ENCODE measurements at places on chromosomes 6 and 20.
A peak's percentile ranks its signal among the peaks of the same experiment; 100 is the strongest.

DNA sequence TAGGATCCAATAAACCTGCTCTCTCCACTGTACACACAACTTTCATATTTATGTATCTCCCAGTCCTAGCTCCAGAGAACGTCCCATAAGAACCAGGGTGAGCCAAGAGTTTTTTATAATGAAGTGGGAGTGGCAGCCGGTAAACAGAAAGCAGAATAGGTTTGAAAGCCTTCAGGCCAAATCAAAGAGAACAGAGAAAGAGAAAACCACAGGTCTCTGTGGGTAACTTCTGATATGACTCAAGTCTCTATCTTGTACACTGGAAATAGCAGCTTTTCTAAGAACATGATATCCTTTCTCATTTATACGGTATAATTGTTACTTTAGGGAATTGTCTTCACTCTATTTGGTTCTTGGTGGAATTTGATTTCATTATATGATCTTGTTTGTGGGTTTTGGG, 273.6 kb downstream of the PACRG start:
- DNase-seq = no peak

DNA sequence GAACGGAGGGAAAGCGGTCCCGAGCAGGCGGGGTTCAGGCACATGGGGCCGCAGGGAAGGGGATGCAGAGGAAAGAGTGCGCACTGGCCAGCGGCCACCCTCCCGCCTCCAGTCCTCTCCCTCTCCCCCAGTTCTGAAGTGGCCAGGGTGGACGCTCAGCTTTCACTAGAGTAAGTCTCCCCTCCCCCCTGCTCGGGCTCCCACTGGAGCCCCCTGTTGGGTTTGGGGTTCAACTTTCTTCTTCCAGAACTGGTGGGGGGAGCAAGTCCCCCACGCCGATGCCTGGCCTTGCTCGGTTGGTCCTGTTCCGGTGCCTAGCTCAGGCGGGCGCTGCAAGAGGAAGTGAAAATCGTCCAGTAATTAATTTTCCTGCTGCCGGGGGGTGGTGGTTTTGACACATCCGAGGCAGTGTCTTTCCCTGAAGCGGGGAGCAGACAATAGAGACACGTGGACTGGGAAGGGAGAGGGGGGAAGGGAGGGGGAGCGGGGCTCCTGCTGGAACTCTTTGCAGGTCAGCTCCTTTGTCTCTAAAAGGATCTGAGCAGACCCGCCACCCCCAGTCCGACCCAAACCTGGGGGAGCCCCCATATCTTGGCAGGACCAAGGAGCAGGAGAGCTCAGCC, 824 bp upstream of the SCRT2 start:
- DNase-seq = peak; percentile 50

DNA sequence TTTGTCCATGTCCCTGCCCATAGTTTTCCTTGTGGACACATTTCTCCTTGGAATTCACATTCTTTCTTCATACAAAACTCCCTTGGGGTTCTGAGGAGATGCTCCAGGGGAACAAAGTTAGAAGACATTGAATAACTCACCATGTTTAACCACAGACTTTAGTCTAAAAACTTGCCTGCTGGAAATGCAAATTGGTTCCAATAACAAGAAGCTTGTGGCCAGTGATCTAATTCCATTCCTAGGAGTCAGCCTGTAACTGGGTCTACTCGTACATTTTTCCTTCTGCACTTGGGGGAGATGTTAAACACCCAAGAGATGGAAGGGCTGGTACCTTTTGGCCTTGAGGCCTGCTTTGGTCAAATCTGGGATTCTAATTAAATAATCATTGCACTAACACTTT, 60.2 kb downstream of the SCML4 start:
- no peak for DNase-seq

DNA sequence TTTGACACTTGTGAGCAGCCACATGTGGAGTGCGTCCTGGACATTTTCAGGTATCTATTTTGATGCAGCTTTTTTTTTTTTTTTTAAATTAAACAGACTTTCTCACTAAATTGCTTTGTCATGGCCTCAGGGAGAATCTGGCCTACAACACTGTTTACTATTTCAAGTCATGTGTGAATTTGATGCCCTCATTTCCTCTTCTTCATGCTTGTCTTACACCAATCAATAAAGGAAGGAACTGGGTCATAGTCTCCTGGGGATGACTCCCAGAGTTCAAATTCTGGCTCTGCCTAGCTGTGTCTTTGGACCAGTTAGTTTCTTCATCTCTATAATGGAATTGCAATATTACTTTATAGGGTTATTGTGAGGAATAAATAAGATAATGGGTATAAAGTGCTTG, 554.1 kb downstream of the PRKN start:
- no peak for DNase-seq

DNA sequence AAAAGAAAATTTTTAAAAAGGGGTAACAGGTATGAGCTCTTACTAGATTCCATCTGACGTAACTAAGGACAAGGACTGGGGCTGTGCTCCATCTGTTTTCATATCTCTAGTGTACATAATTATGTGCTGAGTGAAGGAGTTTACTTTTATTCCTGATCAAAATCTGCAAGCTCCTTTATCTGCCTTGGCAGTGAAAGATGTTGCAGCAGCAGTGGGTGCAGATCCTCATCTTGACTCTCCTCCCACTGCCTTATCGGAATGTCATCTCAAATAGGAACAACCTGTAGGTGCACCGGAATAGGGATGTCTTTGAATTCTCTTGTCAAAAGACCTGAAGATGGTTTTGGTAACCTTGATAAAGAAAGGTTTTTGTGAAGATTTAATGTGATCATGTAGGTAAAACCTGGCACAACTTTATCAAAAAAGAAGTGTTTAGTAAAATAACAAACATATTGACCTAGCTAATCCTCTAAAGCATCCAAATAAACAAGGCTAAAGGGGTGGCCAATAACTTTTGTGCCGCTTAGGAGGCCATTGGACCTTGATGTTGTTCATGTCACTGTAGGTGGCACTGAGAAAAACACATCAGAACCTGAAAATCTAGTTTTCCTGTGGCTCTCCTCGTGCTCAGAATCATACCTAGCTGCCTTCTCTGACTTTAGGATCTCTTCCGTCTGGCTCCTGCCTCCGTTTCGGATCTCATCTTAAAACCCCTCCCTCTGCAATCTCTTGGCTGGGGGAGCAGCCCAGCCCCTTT, 19.0 kb upstream of the SLC16A10 start:
- no peak for DNase-seq

DNA sequence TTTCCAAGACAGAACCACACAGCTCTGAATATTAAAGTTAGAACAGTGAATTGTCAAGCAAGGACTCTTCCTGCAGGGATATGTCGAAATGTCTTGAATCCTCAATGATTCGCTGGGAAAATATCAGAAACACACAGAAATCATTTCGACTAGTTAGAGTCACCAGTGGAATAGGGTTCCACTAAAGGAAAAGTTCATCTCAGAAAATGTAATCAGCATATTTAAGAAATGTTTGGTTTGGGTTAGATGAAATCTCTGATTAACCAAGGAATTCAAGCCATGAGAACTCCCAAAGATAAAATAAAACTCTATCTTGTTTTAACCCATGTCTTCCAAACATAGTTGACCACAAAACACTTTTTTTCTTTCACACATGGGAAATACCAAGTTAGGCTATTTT, 621.0 kb upstream of the NRSN1 start:
- DNase-seq = no peak

DNA sequence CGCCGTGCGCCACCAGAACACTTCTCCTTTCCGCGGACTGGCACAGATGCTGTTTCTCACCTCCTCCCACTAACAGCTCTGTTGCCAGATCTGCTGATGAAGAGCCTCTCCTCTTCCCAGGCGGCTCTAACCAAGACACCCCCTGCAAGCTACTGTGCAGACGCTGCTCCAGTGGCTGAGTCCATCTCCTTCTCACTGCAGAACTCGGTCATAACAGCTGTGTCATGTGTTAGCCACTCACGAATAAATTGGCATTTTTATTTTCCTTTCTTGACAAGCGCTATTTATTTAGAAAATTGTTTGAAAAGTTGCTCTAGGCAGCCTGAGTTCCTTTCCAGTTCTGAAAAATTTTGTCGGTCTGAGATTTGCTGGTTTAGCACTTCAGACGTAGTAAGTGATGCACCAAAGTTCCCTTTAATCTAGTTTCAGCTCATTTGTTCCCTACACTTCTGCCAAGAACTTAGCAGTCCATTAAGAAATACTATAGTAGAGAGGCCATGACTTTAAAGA, 12.8 kb upstream of the PLEKHG1 start:
- DNase-seq = no peak

DNA sequence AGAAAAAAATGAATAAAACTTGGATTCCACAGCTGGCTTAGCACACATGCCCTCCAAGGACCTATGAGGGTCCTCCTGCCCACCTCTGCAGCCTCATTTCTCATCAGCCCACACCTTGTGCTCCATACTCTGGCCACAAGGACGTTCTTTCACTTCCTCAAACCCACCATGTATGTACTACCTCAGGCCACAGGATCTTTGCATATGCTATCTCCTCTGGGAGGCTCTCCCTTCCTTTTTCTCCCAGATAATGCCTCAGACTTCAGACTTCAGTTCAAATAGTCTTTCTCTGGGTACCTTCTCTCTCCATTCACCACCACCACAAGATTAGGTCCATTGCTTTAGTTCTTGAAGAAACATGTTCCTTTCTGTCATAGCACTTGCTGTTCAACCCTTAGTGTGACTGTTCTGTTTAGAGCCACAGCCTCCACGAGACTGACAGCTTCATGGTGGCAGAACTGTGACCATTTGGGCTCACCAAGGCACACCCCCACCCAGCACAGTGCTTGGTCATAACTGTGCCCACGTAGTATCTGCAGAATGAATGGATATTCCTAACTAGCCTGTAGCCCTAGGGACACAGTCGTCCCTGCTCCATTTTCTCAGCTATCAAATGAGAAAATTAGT, 146.7 kb upstream of the LRFN2 start:
- DNase-seq = no peak

DNA sequence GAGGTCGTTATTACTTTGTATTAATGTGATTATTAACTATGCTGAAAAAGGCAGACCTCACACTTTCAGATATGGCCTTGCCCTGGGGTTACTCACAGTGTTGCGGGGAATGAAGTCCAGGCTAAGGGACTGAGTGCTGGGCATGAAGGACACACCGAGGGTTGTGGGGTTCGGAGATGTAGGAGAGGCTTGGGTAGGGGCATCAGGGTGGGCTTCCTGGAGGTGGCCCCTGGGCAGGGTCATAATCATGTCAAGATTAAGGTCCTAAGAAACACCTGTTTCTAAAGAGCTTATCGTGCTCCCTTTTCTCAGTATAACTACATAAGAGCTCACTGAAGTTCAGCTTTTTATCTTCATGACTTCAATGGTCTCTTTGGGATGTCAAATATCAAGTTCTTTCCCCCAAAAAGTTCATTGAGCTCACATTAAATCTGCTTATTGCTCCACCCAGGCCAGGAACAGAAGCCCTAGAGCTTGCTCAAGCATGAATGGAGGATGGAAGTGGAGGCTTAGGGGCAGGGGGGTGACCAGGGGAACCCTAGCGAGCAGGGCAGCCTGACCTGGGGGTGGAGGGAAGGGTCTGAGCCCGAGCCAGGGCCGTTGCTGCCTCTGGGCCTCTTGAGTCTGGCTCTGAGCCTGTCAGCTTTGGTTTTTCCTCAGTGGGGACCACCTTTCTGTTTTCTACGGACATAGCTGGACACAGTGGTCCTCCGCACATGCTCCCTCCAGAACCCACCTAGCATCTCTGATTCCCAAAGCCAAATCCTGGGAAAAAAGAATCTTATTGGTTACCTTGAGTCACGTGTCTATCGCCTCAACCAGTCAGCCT, 37.3 kb upstream of the TGM2 start:
- no peak for DNase-seq

DNA sequence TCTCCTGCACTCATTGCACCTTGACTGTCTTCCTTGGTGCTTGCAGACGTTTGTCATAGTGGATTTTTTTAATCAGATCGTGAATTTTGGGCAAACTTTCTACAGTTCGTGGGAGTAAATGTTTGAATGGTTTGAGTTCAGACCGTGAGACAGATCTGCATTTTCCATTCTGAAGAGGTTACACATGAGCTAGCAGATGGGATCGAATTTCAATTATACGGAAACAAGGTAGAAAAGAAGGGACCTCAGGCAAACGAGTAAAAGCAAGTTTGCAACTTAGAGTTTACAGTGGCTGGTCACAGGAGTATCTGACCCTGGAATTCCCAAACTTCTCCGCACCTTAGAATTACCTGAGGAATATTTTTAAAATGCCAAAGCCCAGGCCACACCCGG, 17.2 kb upstream of the NCR2 start:
- DNase-seq = no peak

DNA sequence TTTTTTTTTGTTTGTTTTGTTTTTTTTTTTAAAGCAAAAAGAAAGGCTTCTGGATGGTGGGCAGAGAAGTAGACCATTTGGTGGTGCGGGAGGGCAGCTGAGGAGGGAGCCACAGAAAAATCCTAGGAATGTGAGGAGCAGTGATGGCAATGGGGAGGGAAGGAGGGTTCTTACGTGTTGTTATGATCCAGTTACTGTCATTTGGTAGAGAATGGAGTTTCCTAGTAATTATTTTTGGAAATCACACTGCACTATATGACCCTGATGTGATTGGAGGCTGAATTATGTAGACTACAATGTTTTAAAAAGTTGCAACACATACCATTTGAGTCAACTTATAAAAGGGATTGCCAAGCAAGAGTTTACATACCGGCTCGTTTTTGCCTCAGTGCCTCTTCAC, 22.1 kb downstream of the ADGRF5 start:
- DNase-seq = no peak

GRCh38 chr20:33054381-33054780, 678 bp downstream of the BPIFB3 start:
- DNase-seq = no peak

- no peak for DNase-seq
Observed at GRCh38 chr6:139592011-139592410, 217.6 kb upstream of the CITED2 start.

Data from germinal center (tissue), 1 donor.